ENCODE measurements at places on chromosomes 1 and 21. TPM values are rescaled to one million over a fixed set of nuclear protein-coding genes. Genes with fewer than 3 reads are reported as not detected.

FALEC gene
- total RNA-seq = not detected

PRAMEF7 gene
- total RNA-seq = not detected

IL20 gene
- total RNA-seq = not detected

AIDA gene
- total RNA-seq = 72.5 TPM

CD1D gene
- not detected for total RNA-seq

UBL4B gene
- not detected for total RNA-seq

SPATA21 gene
- not detected for total RNA-seq

SPRR5 gene
- total RNA-seq = not detected

KDF1 gene
- not detected for total RNA-seq

RIPPLY3 gene
- not detected for total RNA-seq

TSPAN1 gene
- total RNA-seq = not detected

DNA sequence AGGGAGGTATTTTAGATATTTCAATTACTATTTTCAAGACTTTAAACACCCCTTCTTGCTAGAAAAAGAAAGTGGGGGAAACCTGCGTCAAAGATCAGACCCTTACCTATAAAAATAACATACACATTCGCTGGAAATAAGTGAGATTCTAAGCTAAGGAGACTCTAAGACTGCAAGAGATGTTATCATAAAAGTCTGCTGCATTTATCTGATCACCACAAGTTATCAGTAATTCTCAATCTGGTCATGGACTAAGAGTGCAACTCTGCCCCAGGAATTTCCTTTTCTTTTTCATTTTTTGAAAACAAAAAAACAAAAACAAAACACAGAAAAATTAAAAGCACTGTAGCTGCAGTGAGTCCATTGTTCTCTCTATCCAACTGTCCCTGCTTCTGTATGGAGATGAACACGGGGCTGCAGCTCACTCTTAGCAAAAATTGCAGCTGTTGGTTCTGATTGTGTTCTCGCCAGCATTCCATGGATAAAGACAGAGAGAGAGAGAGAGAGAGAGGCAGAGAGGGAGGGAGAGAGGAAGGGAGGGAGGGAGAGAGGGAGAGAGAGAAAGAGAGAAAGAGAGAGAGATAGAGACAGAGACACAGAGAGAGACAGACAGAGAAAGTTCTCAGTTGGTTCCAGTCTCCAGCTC, 14.1 kb downstream of the XKR8 start:
- DNase-seq = no peak

- DNase-seq = no peak
These were observed 37.6 kb downstream of the MT1HL1 start for GRCh38 chr1:236966636-236967035.

DNA sequence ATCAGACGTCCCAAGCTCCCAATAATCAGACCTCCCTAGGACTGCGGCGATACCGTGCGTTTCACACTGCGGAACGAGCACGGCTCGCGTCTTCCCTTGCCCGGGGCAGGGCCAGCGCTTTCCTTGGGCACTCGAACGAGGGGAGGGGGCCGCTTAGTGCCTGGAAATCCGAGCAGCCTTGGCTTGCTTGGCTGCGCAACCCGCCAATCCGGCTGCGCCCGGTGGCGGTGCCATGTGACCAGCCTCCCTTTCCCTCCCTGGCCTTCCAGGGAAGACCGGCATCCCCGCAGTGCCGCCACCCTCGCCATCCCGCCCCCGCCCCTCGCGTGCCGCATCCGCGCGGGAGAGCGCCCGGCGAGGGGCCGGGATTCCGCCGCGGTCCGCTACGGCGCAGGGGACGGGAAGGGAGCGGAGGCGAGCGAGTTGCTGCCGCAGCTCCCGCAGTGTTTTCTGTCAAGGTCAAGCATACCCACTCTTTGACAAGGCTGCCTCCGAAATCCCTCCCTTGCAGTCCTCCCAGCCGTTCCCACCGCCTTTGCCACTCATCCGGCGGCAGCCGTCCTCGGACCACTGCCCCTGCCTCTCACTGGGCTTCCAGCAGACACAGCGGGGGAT, 8.3 kb upstream of the RNF19B start:
- no peak for DNase-seq

DNA sequence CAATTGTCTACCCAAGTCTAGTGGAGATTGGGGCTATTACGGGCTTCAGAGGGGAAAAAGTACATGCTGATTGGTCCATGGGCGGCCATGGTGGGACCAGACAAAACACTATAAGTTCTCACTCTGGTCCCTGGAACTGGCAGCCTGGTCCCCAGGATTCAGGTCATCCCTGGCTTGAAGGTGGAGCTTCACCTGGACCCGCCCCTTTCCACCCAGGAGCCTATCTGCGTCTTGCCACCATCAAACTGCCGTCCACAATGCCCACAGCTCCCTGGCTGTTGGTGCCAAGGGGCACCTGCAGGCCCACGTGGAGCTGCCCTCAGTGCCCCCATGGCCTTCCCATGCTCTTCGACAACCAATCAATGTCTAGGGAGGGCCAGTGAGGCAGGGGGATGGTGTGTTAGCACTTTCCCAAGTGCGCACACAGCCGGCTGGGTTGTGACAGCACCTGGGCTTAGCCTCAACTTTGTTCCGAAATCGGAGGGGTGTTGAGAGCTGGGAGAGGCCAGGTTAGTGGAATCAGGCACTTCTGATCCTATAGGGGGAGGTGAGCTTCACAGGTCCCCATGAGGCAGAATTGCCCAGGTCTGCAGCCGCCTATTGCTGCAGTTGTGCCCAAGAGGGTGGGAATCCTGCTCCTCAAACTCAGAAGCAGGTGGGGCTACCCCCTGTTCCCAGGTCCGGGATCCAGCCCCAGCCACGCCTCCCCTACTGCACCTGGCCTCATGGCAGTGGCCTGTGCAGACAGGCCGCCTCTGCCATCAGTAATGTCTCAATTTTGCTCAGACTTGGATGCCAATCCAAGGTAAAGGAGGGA, 1369.4 kb upstream of the PRMT6 start:
- DNase-seq = no peak

DNA sequence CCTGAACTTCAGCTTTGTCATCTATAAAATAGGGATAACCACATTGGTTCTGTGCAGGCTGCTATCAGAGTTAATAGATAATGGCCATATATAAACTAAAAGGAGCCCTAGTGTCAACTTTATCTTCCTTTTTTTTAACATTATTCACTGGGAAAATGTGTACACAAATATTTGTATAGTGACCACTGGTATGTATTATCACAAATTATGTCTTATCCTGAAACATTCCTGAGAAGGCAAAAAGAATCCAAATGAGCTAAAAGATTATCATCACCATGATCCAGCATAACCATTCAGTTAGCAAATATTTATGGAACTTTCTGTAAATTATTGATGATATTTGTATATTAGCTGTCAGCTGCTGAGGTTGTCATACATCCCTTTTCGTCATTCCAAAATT, 16.6 kb downstream of the ANGPTL3 start:
- no peak for DNase-seq

DNA sequence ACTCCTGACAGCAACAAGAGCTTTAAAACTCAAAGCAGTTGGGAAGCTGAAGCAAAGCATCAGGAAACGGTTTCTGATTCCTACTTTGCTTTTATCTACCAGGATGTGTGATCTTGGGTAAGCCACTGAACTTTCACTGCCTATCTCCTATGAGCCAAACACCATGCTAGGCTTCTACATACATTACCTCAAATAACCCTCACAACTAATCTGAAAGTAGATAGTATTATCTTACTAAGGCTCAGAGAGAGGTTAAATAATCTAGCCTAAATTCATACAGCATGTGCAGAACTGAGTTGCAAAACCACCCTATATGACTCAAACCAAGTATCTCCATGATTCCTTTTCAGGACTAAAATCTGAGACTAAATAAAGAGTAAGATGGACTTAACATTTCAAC, 83.8 kb downstream of the EVI5 start:
- DNase-seq = no peak

DNA sequence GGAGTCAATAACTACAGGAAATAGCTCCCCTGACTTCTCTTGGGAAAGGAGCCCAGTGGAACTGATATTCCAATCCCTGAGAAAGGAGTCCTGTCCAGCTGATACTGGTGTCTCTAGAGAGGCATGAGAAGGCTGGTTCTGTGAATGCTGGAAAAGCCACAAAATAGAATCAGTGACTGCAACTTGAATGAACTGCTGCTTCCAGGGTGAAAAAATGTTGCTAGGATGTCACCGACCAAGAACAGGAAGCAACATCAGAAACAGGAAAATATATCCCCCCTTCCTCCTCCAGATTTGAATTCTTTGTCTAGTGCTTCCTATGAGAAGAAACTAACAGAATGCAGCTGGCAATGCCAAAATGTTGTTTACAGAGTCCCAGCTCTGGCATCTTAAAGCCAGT, 269.3 kb upstream of the LYPLAL1 start:
- no peak for DNase-seq

GRCh38 chr1:182817802-182818201, 21.3 kb upstream of the DHX9 start:
- no peak for DNase-seq

DNA sequence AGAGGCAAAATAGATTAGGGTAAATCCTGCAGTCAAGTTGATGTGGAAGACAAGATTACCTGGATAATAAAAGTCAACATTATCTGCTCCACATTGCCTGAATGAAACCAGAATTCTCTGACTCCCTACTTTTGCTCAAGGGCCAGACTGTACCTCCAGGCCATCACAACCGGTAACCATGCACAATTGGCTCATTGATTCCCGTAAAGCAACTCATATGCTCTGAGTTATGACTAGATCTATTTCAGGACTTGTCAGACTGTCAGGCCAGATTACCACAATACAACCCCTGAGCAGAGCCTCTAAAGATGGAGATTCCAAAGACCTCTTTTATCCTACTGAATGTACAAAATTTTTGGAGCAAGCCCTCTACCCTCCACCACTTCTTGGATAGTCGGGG, 90.4 kb downstream of the ODF2L start:
- no peak for DNase-seq

DNA sequence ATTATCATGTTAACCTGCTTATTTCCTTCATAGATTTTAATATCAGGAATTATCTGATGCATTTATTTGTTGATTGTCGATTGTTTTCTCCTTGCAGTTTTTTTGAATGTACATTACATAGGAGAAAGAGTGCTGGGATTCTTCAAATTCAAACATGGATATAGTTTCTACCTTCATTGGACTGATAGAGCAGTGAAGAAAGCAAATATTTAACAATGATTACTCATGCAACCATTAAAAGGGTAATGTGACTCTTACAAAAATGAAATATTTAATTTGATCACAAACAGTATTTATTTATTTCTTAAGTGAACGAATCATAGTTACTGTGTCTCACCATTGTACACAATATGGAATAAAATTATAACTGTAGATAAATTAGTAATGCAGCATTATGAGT, 350.9 kb downstream of the BRINP3 start:
- no peak for DNase-seq

DNA sequence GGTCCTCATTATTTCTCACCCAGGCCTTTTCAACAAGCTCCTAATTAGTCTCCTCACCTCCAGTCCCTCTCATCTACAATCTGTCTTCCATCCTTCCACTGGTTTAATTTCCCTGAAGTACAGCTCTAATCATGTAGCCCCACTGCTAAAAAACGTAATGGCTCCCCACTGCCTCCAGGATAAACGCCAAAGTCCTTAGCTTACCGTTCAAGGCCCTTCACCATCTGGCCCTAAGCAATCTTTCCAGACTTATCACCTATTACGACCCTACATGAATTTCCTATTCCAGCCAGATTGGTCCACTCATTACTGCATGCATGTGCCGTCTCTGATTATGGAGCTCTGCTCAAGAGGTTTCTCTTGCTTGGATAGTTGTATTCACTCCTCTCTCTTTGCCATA, 83.1 kb upstream of the DAB1 start:
- DNase-seq = no peak

GRCh38 chr21:45630876-45631275, 12.6 kb upstream of the PCBP3 start:
- no peak for DNase-seq

- no peak for DNase-seq
These were observed 120.8 kb upstream of the ADGRL2 start for GRCh38 chr1:81679942-81680341.

- no peak for DNase-seq
These were observed 129.5 kb upstream of the LRRC7 start for GRCh38 chr1:69438056-69438795.

DNA sequence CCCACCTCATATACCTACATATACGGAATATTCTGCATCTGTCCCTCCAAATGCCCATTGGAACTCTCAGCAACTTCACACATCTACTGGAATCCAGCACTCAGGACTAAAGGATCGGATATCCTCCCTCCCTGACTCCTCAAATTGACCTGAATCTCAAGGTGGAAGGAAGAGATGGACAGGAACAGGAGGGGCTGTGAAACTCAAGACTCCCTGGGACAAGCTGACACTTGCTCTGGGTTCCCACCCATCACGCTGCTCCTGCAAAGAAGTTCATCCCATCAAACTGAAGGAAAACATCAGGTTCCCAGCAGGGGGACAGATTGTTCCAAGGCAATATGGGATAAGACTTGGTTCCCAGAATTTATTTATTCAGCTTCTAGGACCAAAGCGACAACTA, 30.3 kb upstream of the TIAM1 start:
- DNase-seq = no peak

DNA sequence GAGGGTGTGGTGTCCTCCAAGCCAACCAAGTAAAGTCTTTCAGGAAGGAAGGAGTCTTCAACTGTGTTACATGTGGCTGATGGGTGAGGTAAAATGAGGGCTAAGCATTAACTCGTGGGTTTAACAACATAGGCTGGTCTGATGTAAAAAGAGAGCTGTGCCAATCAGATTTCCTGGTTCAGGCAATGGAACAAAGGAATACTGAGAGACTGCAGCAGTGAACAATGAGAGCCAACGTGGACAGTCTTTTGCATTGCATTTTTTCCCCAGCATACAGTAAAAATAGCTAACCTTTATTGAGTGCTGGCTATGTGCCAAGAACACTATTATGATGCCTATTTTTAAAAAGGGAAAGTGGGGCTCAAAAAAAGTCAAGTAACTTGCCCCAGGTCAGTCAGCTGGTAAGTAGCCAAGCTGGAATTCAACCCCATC, 31.1 kb downstream of the DLGAP3 start:
- no peak for DNase-seq

- DNase-seq = no peak
These were observed 10.5 kb downstream of the NCMAP start for GRCh38 chr1:24566236-24566867.

DNA sequence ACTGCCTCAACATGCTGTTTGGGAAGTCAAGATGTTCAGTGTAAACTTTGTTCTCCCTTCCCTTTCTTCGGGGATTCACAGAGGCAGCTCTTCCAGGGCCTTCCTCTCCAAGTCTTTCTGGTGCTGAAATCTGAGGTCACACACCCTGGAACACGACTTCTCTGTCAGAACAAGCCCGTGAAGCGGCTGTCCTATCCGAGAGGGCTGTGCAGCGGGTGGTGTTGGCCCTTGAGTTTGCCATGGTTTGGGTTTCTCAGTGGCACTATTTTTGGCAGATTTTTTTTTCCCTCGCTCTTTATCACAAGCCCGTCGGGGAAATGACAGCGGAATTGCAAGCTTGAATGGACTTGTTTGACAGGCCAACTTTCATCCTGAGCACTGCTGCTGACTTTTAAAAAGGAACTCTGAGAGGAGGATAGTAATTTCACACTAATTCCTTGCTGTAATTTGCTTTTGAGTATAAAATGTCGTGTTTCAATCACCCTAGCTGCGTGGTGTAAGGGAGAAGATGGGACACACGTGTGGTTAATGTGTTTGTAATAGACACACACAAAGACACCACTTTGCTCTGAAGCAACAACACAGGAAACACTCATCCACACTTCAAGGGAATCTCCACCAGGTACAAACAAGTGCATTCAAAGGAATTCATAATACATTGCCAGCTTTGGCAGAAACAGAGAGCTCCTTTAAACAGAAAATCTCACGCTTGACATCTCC, 60.1 kb upstream of the TARBP1 start:
- DNase-seq = no peak

- DNase-seq = no peak
These were observed 845.5 kb upstream of the ADGRL4 start for GRCh38 chr1:79852004-79852403.

- no peak for DNase-seq
These were observed 58.6 kb downstream of the TLR5 start for GRCh38 chr1:223084464-223084866.
